ENCODE measurements at places on chromosomes 1 and 21. TPM values are rescaled to one million over a fixed set of nuclear protein-coding genes. Genes with fewer than 3 reads are reported as not detected.

REN gene
- total RNA-seq: not detected

DNA sequence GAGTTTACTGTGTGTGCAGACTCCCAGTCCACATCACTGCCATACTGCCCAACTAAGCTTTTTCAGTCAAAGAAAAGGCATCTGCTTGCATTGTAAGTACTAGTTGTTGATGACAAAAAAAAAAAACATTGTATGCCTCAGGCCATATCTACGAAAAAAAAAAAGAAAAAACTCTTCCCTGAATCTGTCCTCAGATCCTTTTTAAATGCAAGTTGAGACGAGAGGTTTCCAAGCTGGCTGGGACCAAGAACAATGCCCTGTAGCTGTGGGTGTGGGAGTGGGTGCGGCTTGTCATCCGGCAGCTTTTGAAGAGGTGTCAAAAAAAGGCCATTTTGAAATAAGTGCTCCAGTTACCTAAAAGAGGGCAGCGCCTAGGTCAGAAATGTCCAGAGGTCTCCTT, 29.2 kb upstream of the HHAT start:
- no peak for DNase-seq

DNA sequence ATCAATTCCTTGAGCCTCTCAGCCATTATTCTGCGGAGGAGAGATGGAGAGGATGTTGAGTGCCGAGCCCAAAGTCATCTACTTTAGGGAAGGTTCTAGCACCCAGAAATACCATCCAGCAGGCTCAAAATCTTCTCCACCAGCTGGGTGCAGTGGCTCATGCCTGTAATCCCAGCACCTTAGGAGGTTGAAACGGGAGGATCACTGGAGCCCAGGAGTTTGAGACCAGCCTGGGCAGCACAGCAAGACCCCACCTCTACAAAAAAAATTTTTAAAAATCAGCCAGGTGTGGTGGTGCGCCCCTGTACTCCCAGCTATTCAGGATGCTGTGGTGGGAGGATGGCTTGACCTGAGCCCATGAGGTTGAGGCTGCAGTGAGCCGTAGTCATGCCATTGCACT, 39.5 kb upstream of the CAPZB start:
- DNase-seq: no peak

- DNase-seq: peak; percentile 67
These were observed 1.1 kb downstream of the TAGLN2 start for GRCh38 chr1:159924025-159924790.

- DNase-seq: no peak
These were observed 9.6 kb upstream of the SFT2D2 start for GRCh38 chr1:168216171-168216570.

Data from activated CD4-positive, alpha-beta memory T cell treated with anti-CD3 and anti-CD28 coated beads, Interleukin-2, amount 10 ng/mL, durations not matched to agents 7 days and 5 days (primary cell).